ENCODE measurements at places on chromosomes 13 and 19.

- peak; percentile 92 for DNase-seq
Observed at GRCh38 chr13:110714797-110715394, 1.4 kb downstream of the ING1 start.

- no peak for DNase-seq
Observed at GRCh38 chr13:30032263-30032662, 181.8 kb upstream of the UBL3 start.

DNA sequence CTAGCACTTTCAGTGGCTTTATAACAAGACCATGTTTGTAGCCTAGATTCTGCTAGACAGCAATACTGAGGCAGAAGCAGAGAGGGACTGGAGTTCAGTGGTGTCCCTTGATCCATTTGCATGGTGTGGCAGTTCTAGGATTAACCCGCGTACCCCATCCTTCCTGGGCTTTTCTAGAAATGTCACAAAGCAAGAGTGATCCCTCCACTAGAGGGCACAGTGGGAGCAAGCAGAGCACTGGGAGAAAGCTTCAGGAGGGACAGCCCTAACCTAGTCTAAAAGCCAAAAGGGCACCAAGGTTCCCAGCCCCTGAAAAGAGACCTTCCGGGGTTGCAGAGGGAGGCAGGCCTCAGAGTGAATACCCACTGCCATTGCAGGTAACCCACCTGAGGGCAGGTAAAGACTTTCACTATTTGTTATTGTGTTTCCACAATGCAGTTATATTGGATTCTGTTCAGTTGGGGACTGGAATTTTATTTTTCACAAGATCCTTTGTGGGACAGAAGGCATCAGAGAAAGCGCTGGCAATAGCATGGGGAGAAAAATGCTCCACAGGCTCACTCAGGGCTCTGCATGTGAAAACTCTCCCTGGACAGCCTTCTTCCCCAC lies 170.6 kb downstream of the FLT1 start:
- DNase-seq, result no peak

- no peak for DNase-seq
Observed at GRCh38 chr19:11931513-11931912, 6.6 kb downstream of the ZNF700 start.

GRCh38 chr19:13797870-13798269 lies 2.6 kb downstream of the ZSWIM4 start:
- DNase-seq, result no peak

- no peak for DNase-seq
Observed at GRCh38 chr13:107203146-107203847, 635.4 kb upstream of the ARGLU1 start.

GRCh38 chr13:48377857-48378256 lies 35.1 kb downstream of the LPAR6 start:
- DNase-seq, result no peak

GRCh38 chr13:23570099-23570920 lies at the start of gene TNFRSF19:
Gene TNFRSF19, plus strand, starts transcription at chr13:23570412. Its CDS starts 19,772 bp downstream, at chr13:23590184.
- no peak for DNase-seq

DNA sequence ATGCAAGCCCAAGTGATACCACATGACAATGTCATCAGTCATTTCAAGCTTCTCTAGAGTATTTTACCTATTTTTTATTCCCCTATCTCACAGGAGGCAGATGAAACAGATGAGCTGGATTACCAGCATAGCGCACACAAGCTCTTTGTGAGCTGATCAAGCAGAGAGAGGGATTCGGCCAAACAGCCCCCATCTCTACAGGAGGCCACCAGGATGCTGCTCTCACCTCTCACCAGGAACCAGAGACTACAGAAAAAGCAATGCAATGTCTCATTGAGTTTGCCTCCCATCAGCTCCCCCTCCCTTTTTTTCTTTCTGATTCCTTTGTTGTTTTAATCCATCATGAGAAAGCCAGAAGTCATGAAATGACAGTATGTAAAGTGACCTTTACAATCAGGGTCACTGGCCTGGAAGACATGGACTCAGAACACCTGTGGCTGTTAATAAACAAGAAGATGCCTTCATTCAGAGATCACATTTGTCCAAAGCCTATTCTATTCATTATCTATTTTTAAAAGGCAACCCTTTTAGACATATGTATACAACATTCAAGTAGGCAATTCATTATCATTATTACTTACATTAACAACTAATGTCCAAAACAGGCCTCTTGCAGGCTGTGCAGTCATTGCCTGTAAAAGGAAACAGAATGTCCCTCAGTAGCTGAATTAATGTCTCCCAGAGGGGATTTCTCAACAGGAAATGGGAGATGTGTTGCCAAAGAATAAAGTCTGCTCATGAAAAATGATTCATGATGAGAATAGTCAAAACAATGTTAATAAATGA lies 656.6 kb downstream of the TBC1D4 start:
- DNase-seq, result no peak

DNA sequence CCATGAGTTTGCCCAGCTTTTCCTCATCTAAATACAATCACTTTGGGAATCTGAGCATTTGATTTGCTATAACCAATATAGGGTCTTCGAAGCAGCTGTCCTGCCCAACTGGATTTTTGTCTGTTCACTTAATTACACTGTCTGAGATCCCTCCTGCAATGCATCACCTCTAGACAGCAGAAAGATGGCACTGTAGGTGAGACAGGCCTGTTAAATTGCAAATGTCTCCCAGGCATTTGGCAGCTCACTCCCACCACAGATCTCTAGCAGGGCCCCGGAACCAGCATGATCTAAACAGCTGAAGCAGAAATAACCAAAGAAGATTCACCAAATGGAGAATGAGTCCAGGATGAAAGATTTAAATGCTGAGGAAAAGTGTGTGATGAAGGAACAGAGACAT lies 41.9 kb upstream of the SERPINE3 start:
- no peak for DNase-seq

DNA sequence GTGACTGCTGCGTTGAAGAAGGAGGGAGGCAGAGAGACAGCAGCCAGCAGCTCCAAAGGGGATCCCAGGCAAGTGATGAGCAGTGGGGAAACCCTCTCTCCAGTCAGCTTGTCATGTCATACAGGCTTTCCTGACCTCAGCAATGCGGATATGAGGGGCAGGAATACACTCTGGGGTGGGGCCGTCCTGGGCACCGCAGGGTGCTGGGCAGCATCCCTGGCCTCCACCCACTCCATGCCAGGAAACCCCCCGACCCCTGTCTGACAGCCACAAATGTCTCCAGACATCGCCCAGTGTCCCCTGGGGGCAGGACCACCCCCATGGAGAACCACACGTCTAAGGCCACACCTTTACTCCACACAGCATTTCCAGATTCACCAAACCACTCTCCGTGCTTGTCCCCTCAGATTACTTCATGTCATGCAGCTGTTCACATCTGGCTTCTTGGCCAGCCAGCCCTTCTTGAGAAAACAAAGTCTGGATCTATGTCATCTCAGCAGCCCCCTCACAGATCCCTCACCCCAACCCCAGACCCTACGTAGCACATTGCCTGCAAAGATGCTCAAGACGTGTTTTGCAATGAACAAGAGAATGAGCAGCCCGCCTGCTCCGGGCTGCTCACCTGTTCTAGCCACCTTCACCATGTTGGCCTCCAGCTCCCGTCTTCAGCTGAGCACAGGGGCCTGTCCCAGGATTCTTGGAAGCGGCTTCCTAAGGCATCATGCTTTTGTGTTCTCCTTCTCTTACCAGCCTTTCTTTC lies 46.5 kb downstream of the RFX2 start:
- DNase-seq, result no peak

DNA sequence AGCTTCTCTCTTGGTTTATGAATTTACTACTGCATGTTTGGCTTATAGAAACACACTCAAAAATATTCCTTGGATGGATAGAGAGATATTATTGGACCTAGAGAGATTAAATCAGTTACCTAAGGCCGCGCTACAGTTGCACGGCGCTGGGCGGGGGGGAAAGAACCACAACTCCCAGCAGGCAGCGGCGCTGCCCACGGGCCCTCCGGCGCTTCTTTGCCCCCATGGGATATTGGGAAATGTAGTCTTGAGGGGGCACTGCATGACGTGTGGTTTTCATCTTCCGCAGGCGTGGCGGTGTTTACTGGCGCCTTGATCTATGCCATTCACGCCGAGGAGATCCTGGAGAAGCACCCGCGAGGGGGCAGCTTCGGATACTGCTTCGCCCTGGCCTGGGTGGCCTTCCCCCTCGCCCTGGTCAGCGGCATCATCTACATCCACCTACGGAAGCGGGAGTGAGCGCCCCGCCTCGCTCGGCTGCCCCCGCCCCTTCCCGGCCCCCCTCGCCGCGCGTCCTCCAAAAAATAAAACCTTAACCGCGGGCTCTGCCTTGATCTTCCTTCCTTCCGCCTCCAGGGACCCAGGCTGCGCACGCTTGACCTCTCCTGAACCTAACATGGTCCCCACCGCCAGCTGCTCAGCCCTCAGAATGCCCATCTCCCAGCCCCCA lies 4.8 kb downstream of the EMP3 start:
- DNase-seq, result peak; percentile 89

DNA sequence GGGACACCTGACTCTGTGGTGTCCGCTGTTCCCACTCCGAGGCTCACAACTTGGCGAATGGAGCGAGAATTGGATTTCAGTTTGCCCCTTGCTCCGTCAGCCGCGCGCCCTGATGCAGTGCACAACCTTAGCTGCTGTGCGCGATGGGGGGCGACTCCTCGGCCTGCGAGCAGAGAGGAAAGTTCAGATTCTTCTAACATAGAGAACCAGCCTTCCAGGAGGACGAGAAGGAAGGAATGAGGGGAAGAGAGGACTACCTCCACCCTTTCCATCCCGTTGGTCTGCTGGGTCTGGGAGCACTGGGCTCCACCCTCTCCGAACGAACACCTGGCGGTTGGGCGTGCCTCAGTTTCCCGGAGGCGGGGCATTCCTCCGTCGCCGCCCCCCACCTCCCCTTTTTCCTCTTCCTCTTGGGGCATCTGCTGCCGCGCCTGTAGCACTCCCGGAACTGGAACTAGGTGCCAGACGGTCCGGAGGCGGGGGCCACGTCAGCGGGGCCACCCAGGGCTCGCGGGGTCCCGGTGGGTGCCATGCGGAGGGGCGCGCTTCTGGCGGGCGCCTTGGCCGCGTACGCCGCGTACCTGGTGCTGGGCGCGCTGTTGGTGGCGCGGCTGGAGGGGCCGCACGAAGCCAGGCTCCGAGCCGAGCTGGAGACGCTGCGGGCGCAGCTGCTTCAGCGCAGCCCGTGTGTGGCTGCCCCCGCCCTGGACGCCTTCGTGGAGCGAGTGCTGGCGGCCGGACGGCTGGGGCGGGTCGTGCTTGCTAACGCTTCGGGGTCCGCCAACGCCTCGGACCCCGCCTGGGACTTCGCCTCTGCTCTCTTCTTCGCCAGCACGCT lies at the start of gene KCNK6:
Gene KCNK6, plus strand, starts transcription at position 425 of the 838 bp plus-strand sequence. Its CDS starts 106 bp downstream, at position 531.
- DNase-seq, result no peak

DNA sequence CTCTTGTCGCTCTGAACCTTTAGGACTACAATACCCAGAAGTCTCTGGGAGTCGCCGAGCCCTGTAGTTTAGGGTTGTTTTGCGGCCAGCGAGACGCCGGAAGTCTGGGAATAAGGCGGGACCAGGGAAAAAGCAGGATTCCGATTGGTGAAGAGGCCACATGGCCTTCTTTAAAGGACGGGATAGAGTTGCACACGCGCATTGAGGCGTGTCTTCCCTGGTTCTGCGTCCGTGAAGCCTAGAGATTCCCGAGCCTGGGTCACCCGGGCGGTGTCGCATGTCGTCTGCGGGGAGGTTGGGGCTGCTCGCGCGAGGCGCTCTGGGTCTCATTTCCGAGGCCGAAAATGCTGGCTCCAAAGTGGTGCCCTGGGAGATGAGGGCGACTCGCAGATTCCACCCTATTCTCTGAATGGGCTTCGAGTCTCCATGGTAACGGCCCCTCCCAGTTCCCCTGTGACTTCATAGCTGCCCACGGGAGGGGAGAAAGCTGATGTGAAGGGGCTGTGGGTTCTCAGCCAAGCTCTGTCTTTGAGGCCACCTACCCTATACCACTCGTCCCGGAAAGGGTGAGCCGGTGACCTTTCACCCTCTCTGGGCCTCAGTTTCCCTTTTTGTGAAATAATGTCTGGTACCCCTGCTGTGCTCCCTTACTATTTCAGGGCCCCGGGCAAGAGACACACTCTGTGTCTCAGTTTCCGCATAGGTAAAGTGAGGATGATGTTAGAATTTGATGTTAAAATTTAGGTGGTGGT lies 614 bp upstream of the ZSCAN5A start:
- peak; percentile 93 for DNase-seq

- DNase-seq, result no peak
Observed at GRCh38 chr13:46778890-46779289, 18.1 kb downstream of the ESD start.

- DNase-seq, result no peak
Observed at GRCh38 chr13:97234742-97235141, 12.6 kb downstream of the MBNL2 start.

GRCh38 chr19:17888260-17888659 lies 16.5 kb downstream of the SLC5A5 start:
- DNase-seq, result no peak

DNA sequence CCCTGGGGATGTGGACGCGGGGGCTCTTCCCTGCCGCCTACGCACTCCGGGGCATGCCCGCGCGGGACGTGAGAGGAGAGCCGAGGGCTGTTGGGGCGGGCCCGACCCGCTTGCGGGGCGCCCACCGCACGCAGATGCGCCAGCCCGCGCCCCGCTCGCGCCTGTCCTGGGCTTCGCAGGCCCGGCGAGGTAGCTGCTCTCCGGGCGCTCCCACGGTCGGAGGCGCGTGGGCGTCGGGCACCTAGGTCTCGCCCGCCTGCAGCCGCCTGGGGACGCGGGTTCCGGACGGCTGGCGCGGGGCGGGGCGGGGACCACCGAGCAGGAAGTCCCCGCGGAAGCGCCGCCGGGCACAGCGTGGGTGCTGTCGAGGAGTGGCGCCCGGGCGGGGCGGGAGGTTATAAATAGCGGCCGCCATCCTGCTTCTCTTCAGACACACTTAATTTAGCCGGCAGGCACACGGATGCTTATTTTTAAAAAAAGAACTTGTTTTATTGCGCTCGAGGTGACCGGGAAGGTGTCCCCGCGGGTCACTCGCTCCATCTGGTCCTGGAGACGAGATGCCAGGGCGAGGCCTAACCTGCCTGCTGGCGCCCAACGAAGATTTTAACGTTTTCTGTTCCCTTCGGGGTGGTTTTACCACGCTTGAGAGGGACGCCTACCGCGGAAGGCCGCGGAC lies 561 bp upstream of the GJA3 start:
- no peak for DNase-seq

- DNase-seq, result no peak
Observed at GRCh38 chr13:102028868-102029267, 373.0 kb downstream of the FGF14 start.

Measured in NCI-H774 (cell line).